ENCODE measurements at places on chromosomes 2 and 18. TPM values are rescaled to one million over a fixed set of nuclear protein-coding genes. Genes with fewer than 3 reads are reported as not detected.

GKN1 gene
- not detected for polyA plus RNA-seq

MTHFD2 gene
- 12.6 TPM for polyA plus RNA-seq

CYP27C1 gene
- 2.0 TPM for polyA plus RNA-seq

CREB1 gene
- polyA plus RNA-seq = 37.5 TPM

IL36RN gene
- not detected for polyA plus RNA-seq

MGAT4A gene
- polyA plus RNA-seq = 37.5 TPM

SGPP2 gene
- 6.6 TPM for polyA plus RNA-seq

TIA1 gene
- 211 TPM for polyA plus RNA-seq

RAB12 gene
- 27.5 TPM for polyA plus RNA-seq

PLCD4 gene
- 4.0 TPM for polyA plus RNA-seq

NOL4 gene
- polyA plus RNA-seq = 6.5 TPM

CENPA gene
- 4.7 TPM for polyA plus RNA-seq

AMER3 gene
- 1.3 TPM for polyA plus RNA-seq

CAPN14 gene
- polyA plus RNA-seq = 0.13 TPM

ATP6V1B1 gene
- 1.6 TPM for polyA plus RNA-seq

C2orf66 gene
- 0.24 TPM for polyA plus RNA-seq

GALR1 gene
- 0.51 TPM for polyA plus RNA-seq

APCDD1 gene
- polyA plus RNA-seq = 4.1 TPM

OTOS gene
- polyA plus RNA-seq = not detected

MEP1B gene
- polyA plus RNA-seq = 0.45 TPM

PRKCE gene
- polyA plus RNA-seq = 13.0 TPM

GAL3ST2 gene
- polyA plus RNA-seq = 0.31 TPM

EVX2 gene
- not detected for polyA plus RNA-seq

PROM2 gene
- 2.0 TPM for polyA plus RNA-seq

TEKT4 gene
- not detected for polyA plus RNA-seq

FLACC1 gene
- 0.76 TPM for polyA plus RNA-seq

REEP1 gene
- polyA plus RNA-seq = 36.9 TPM

SPC25 gene
- 7.4 TPM for polyA plus RNA-seq

GCKR gene
- polyA plus RNA-seq = 2.9 TPM

ACOXL gene
- polyA plus RNA-seq = 0.07 TPM

INHBB gene
- 0.19 TPM for polyA plus RNA-seq

PLEK gene
- 8.0 TPM for polyA plus RNA-seq

EMILIN1 gene
- 49.1 TPM for polyA plus RNA-seq

SNRPD1 gene
- 86.0 TPM for polyA plus RNA-seq

QPCT gene
- polyA plus RNA-seq = 9.1 TPM

STAT4 gene
- polyA plus RNA-seq = 3.7 TPM

GPR45 gene
- polyA plus RNA-seq = 0.09 TPM

ICOS gene
- 0.42 TPM for polyA plus RNA-seq

DSG1 gene
- 0.19 TPM for polyA plus RNA-seq

ZAP70 gene
- polyA plus RNA-seq = 5.1 TPM

IL36G gene
- 0.51 TPM for polyA plus RNA-seq

NAT8 gene
- 0.46 TPM for polyA plus RNA-seq

MYO5B gene
- 52.0 TPM for polyA plus RNA-seq

All from large intestine (tissue), 12 donors.